ENCODE measurements at places on chromosomes 3 and 15.

GRCh38 chr3:94069194-94069813 is 6.4 kb downstream of the NSUN3 start:
- peak; percentile 40 for DNase-seq

DNA sequence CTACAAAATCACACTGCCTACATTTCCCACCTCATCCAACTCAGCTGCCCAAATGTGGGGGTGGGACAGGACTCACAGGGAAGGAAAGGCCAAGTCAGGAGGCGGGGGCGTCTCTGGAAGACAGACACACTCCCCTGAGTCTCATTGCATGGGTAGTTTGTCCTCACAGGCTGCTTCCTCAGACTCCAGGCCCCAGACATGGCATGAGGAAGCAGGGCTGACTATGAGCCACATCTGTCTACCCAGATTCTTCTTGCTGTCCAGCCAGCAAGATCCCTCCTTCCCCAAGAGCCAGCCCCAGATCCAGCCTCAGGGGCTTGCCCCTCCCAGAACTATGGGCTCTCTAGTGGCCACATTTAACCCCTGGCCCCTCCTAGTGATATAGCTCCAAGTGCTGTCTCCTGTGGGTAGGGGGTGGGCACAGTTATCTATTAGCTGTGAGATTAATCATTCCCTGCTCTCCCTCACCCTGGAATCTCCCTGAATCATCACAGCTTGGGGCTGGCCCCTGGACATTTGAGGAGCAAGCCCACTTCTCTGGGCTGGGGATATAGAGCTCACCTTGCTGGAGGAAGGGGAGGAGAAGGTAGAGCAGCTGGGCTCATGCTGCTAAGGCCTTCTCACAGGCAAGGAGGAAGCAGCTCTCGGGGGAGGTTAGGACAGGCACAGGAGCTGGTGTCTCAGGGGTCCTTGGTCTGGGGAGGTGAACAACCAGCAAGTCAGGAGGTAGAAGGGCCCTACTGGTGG is 2.1 kb upstream of the CCDC33 start:
- DNase-seq = no peak

- DNase-seq = no peak
These were observed 51.8 kb downstream of the LARS2 start for GRCh38 chr3:45440131-45440530.

- DNase-seq = no peak
These were observed 51.0 kb downstream of the EDEM1 start for GRCh38 chr3:5238545-5238944.

DNA sequence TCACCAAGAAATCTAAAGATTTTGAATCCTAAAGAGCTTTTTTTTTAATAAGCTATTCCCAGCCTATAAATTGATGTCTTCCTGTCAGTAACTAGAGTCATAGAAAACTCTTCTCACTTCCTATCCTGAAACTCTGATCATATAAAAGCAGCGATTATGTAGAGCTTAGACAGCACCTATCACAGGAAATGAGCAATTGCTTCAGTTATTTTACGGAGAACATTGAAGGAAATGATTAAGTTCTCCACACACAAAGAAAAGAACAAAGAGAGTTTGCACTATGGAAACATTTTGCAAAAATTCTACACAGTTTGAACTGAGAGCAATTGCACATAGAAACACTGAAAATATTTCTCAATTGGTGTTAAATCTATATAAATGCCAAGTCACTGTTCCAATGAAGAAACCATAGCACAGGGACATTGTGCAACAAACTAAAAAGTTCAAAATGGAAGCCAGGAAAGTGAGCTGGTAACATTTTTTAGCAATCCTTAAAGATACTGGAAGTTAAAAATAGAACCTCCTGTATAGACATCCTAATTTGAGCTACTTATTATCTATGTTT is 291.5 kb upstream of the ARHGEF26 start:
- DNase-seq = no peak

GRCh38 chr3:190044142-190044541 is 76.6 kb downstream of the P3H2 start:
- peak; percentile 86 for DNase-seq

- DNase-seq = peak; percentile 41
These were observed 178.5 kb upstream of the ZBTB20 start for GRCh38 chr3:115325539-115325938.

DNA sequence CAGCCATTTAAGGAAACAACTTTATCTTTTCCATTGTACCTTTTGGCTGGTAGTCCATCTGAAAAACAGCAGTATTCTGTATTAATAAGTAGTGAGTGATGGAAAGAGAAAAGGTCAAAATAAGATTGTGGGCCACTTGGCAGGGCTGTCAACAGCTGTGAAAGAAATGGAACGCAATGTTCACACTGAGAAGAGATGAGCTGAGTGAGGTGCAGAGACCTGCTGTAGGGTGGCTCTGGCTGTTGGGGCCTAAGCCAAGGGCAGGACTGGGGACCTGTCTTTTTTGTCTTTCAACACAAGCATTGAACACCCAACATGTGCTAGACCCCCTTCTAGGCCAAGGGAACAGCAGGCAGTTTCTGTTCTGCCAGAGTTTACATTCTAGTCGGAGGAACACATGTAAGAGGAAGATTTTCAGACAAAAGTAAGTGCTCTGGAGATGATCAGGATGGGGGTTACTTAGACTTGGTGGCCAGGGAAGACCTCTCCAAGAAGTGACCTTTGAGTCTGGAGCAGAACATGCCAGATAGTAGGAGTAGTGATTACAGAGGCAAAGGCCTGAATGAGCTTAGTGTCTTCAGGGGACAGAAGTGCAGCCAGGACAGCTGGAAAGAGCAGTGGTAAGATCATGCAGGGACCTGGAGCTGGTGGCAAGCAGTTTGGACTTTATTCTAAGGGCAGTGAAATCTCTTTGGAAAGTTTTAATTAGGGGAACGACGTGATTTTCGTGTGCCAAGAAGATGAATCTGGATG is 29.6 kb downstream of the TSEN2 start:
- no peak for DNase-seq

Data from AG10803 (cell line).